ENCODE measurements at places on chromosomes 2 and 18. TPM values are rescaled to one million over a fixed set of nuclear protein-coding genes. Genes with fewer than 3 reads are reported as not detected.

DNA sequence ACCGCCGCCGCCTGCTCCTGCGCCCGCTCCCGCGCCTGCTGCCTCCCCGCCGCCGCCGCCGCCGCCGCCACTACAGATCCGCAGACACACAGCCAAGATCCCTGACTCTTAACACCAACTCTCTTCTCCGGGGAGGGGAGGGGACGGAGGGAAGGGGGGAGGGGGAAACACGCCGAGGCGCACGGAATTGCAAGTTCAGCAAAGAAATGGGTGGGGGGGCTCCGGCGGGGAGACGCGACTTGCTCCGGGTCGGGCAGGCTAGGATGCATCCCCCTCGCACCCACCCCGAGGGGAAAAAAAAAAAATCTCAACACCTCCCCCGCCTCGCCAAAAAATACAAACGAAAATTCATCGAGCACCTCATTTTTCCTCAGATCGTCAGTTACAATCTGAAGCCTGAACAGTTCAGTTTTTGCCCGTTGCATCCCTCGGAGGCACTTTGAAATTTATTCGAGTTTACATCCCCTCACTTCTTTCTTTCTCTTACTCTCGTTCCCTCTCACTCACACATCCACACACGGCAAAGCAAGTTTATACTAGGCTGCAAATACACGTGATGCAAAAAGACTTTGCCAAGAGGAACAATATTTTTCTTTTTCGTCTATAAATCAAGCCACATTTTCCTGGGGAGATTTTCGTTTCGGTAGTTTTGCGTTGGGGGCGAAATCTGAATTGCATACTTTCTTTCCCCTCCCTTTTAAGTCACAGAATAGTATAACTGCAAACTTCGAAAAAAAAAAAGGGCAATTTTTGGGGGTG, at the start of gene TCF4:
Gene TCF4 (minus strand): TSS at position 82 of the 759 bp plus-strand sequence. CDS start 1,076 bp downstream, outside the sequence.
- DNase-seq = no peak

GRCh38 chr18:55109818-55110414, 150.7 kb upstream of the CCDC68 start:
- DNase-seq = no peak

DSG4 gene
- polyA plus RNA-seq = 0.25 TPM

SIX2 gene
- polyA plus RNA-seq = not detected

OSR1 gene
- not detected for polyA plus RNA-seq

OSBPL6 gene
- polyA plus RNA-seq = 0.03 TPM

- no peak for DNase-seq
These were observed 70.7 kb downstream of the CDC42EP3 start for GRCh38 chr2:37600735-37601134.

FAM168B gene
- 36.4 TPM for polyA plus RNA-seq
